ENCODE measurements at places on chromosomes 3 and 15.

GRCh38 chr3:143002727-143003126, 1.4 kb downstream of the U2SURP start:
- no peak for DNase-seq

- DNase-seq: no peak
Measured at GRCh38 chr3:138890555-138891187, 55.9 kb upstream of the PIK3CB start.

DNA sequence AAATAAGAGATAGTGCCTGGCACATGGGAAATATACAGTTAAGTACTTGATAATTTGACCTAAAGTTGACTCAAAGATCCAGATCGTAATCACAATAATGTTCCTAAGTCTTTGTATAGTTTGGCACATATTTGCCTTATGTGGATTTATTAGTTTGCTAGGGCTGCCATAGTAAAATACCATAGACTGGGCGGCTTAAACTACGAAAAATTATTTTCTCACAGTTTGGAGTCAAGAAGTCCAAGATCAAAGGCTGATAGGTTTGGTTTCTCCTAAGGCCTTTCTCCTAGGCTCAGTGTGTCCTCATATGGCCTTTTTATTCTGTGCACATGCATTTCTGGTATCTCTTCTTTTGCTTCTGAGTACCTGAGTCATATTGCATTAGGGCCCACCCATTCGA, 453.7 kb downstream of the NAALADL2 start:
- no peak for DNase-seq

GRCh38 chr3:66483409-66483906, 17.4 kb downstream of the LRIG1 start:
- DNase-seq: no peak

DNA sequence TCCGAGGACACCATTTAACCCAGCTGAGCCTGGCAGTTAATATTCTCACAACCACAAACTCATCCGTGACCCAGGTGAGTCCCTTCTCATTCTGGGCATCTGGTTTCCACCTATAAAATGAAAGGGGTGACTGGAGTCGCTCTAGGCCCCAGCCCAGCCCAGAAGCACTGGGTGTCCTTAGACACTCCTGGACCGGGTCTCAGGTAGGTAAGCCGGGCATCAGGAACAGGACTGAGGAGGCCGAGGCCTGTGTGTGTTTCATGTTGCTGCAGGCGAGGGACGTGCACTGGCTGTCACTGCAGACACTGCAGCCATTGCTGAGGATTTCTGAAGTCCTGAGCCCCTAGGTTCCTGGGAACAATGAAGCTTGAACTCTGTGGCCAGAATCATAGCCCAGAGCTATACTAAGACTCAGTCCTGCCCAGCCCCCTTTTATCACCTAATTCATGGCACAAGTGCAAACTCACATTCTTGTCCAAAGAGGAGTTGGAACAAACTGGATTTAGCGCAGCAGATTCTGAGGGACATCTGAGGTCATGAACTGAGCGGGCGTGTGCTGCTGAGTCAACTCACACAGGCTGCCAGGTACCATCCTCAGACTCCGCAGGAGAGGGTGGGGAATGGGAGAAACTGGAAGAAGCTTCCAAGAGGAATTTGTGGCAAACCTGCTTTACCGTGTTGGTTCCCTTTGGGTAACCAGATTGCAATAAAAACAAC, 184.9 kb downstream of the FAM43A start:
- no peak for DNase-seq

DNA sequence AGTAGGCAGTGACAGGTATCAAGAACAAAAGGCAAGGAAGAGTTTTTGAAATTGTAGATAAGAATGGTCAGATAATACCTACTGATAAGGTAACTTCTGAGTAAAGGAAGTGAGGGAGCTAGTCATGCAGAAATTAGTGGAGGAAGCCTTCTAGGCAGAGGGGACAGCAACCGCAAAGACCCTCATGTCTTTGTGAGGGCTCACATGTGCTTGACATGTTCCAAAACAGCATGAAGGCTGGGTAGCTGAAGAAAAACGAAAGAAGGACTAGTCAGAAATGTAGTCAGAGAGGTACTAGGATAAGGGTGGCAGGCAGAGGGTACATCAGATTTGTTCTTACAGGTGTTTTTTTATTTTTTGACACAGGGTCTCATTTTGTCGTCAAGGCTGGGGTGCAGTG, 5.3 kb downstream of the SIN3A start:
- no peak for DNase-seq
